ENCODE measurements at places on chromosomes 12 and 14.

DNA sequence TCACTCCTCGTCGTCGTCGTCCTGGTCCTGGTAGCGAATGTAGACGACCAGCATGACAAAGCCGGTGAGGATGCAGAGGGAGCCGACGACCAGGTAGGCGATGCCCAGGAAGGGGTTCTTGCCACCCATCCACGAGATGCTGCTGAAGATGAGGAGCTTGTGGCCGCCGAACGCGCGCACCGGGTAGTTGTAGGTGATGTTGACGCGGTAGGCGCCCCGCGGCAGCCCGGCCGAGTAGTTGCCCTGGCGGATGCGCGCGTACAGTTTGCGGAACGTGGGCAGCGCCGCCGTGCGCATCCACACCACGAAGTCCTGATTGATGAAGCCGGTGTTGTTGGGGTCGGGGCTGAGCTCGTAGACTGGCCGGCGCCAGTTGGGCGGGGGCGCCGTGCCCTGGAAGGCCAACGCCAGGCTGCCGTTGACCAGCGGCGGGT lies 1.0 kb downstream of the TMEM30B start:
- DNase-seq: no peak

GRCh38 chr12:65540140-65540539 lies 261.7 kb downstream of the MSRB3 start:
- DNase-seq: no peak

DNA sequence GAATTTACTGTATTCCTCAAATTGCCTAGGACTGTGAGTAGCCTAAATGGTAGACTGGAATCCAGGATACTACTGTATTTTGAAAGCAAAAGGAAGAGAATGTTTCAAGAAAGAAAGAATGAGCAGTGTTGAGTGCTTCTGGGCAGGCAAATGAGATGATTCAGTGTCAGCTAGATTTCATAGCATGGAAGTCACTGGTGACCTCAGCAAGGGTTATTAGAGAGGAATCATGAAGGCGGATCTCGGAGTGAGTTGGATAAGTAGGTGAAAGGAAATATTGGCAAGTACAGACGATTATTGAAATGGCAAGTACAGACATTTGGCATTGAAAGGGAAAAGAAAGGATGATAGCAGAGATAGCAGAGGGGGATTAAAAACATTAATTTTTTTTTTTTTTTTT lies 27.1 kb downstream of the VRK1 start:
- peak; percentile 64 for DNase-seq

DNA sequence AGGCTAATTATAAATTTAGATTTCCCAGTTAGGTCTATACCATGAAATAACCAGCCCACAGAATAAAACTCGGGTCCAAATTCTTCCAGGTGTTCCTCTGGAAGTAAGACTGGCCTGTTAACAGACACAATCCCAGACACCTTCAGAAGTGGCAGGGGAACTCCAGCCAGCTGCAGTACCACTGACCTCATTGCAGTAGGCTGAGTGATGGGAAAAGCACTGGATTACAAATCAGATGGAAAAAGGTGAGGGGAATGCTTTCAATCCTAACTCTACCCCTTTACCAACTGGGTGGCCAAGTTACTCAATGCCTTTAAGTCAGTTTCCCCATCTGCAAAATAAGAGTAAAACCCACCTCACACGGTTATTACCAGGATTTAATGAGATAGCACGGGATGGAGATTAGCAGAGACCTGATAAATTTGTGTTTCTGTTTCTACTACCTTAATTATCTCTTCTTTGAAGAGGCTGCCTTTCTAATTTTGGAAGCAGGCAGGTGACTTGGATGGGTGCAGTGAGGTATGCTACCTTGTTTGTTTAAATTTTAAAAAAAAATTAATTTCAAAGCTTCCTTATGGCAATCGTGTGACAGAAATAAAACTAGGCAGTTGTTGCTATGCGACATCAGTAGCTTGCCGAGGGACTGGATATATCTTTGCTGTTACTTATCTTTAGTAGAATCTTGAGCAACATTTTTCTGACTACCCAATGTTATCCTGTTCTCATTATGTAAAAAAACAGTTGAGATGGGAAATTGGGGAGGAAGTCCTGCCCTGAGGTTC lies 167.3 kb upstream of the GRIN2B start:
- DNase-seq: no peak

DNA sequence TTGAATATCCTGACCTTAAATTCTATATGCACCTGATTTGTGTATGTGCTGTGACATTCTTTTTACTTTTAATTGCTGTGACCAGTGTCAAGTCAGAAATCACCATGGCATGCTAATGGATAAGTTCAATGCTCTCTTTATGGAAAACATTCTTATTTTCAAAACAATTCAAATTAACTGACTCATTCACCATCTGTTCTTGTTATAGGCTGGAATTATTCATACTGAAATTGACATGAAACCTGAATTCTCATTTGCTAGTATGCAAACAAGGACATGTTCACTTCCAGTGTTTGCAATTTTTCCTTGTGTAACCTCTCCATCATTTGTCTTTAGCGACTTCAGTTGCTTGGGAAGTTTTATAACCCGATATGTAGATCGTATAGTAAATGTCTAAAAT lies at the start of gene TAS2R30:
TSS of gene TAS2R30 (minus strand) at position 340 of the 400 bp plus-strand sequence. CDS start 400 bp downstream, outside the sequence.
- DNase-seq: no peak

GRCh38 chr14:87233266-87233665 lies 759.7 kb downstream of the GALC start:
- DNase-seq: no peak

- DNase-seq: no peak
Measured at GRCh38 chr12:85156569-85156968, 120.4 kb downstream of the LRRIQ1 start.

GRCh38 chr12:6322352-6322751 lies 11.9 kb downstream of the PLEKHG6 start:
- DNase-seq: no peak

- DNase-seq: no peak
Measured at GRCh38 chr14:35205737-35206136, 83.4 kb downstream of the PRORP start.

DNA sequence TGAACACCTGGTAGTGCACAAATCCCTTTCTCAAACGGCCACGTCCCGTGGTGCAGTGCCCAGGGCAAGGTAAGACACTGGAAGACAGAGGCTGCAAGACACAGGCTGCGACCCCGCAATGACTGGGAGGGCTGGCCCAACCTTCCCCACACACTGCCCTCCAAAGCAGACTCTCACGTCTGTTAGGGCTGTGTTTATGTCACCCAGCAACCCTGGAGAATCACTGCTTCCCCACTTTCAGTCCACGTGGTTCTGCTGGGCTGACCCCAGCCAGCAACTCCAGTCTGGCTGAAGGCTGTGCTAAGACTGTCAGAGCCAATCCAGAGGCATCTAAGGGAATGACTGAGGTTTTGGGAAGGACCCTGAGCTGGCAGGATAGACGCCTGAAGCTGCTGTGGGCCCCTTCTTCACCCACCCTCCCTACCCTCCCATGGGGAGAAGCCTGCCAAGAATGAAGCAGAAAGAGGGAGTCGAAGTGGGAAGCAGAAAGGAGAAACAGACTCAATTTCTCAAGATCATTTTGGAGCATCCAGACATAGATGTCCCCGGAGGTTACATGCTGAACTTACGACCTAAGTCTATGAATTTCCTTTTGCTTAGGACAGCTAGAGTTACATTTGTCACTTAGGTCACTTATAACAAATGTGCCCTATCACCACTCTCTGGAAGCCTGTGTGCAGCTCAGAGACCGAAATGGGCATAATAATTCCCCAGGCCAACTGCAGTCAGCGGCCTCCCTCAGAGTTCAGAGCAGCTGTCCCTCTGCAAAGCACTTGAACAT lies 11.7 kb downstream of the KDM2B start:
- peak; percentile 25 for DNase-seq

DNA sequence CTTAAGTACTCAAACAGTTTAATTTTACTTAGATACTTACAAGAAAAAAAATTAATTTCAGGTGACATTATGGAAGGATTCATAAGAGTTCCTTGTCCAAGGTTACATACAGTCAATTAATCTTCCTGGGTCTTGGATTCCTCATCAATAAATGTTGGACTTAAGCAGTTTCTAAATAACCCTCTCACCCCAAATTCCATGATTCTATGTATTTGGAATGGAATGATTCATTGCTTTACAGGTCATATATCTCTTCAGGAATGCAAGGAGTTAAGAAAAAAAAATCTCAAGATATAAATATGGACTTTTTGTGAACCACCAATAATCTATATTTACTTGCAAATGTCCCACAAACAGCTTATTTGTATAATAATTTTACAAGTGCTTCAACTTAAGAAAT lies 84.2 kb upstream of the BMP4 start:
- no peak for DNase-seq

DNA sequence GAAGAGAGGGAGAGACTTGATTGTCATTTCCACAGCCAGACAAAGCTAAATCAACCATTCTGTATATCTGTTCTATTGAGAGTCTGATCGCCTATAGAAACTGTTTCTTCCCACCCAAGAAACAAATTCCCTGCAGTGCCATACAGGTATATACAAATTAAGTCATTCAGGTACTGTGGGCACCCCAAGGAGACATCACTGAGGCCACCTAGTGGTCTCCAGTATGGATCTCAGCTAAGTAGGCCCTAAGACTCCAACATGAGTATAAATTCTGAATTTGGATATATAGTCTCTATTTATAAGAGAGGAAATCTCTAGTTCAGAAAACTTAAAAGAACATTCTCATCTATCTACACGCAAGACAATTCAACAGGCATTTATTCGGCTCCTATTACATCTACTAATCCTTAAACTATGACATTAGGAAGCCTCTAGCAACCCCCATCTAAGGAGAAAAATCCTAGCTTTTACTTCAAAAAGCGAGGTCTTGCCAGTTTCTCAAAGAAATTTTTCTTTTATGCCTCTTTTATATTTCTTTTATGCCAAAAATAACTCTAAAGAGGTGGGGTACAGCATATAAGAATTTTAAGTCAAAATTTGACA lies 62.6 kb downstream of the DCAF5 start:
- DNase-seq: no peak

- no peak for DNase-seq
Measured at GRCh38 chr14:100862277-100862676, 36.4 kb downstream of the MEG3 start.

GRCh38 chr14:104895207-104895785 lies 29.4 kb upstream of the PLD4 start:
- DNase-seq: no peak

GRCh38 chr12:32788405-32788804 lies 32.7 kb upstream of the YARS2 start:
- DNase-seq: no peak

DNA sequence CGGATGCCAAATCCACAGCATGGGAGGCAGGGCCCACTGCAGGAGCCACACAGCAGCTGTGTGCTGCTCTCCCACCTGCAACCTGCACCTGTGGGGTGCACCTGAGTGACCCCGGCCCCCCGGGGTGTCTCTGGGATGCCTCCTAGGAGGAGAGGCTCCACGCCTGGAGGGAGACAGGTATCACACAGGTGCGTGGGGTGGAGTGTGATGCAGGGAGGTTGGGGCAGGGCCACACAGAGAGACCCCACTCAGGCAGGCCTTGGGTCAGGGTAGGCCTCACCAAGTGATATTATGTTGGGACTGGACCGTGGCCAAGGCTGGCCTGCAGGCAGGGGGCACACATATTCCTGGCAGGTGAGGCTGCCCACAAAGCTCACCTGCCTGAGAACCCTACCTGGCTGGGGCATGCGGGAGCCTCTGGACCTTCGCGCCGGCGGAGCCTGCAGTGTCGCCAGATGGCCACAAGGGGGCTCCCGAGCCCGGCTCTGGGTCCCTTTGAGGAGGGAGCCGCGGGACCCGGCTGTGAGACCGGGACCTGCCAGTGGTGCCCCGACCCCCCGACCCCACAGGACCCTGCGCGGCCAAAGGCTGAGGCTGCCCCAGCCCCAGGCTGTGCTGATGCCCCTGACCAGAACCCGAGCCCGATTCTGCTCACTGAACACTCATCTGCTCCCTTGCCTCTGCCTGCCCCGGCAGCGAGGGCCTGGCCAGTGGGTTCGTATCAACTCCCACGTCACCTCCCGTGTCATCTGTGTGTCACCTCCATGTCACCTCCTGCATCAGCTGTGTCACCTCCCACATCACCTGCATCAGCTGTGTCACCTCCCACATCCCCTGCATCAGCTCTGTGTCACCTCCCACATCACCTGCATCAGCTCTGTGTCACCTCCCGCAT lies 11.4 kb downstream of the TMEM121 start:
- no peak for DNase-seq

DNA sequence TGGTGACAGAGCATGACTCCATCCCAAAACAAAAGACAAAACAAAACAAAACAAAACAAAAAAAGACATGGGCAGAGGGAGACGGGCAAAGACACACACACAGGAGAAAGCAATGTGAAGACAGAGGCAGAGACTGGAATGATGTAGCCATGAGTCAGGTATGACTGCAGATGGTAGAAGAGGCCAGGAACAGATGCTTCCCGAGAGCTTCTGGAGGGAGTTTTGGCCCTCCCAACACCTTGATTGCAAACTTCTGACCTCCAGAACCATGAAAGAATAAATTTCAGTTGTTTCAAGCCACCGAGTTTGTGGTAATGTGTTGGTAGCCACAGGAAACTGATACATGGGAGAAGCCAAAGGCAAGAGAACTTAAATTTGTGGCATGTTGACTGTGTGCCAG lies 27.1 kb downstream of the VWF start:
- DNase-seq: no peak

- DNase-seq: no peak
Measured at GRCh38 chr12:100669922-100670321, 96.4 kb downstream of the GAS2L3 start.

Measured in GM04503 (cell line).